ENCODE measurements at places on chromosomes 13 and 19.

GRCh38 chr19:3367628-3368440 lies 1.5 kb downstream of the NFIC start:
- DNase-seq, result no peak

- DNase-seq, result no peak
Measured at GRCh38 chr19:19025861-19026260, 7.5 kb downstream of the SUGP2 start.

DNA sequence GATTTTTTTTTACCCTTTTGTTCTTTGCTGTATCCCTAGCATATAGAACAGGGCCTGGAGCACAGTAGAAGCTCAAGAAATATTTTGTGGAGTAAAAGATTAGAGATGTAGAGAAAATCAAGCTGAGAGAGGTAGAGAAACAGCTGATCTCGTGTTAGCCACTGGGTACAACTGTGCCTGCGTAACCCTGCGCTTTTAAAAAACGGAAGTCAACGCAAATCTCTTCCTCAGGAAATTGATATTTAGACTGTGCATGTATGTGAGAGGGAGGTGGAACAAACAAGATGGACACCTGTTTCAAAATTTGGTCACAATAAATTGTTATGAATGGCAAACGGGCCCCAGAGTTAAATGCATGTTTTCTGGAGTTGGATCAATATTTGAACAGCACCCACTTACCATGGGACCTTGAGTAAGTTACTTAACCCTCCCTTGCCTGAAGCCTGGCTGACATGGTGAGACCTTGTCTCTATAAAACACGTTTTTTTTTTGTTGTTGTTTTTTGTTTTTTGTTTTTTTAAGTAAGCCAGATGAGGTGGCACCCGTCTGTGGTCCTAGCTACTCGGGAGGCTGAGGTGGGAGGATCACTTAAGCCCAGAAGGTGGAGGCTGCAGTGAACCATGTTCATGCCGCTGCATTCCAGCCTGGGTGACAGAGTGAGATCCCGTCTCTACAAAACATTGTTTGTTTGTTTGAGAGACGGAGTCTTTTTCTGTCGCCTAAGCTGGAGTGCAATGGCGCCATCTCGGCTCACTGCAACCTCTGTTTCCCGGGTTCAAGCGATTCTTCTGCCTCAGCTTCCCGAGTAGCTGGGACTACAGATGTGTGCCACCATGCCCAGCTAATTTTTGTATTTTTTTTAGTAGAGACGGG lies 3.3 kb upstream of the EPOR start:
- DNase-seq, result no peak

DNA sequence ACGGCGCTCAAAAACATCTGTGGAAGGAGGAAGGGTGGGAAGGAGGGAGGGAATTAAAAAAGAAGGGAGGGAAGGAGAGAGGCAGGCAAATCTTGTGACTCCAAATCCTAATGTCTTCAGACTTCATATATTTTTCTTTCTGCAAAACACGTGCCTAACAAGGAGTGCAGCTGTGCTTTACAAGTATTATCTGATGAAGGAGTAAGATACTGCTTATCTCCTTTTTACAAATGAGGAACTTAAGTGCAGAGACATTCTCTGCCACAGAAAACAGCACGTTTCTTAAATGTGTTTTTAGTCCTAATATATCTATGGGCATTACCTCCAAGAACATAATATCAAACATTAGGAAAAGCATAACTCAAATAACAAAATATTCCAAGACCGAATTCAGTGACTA lies 6.5 kb downstream of the FLT3 start:
- DNase-seq, result no peak

DNA sequence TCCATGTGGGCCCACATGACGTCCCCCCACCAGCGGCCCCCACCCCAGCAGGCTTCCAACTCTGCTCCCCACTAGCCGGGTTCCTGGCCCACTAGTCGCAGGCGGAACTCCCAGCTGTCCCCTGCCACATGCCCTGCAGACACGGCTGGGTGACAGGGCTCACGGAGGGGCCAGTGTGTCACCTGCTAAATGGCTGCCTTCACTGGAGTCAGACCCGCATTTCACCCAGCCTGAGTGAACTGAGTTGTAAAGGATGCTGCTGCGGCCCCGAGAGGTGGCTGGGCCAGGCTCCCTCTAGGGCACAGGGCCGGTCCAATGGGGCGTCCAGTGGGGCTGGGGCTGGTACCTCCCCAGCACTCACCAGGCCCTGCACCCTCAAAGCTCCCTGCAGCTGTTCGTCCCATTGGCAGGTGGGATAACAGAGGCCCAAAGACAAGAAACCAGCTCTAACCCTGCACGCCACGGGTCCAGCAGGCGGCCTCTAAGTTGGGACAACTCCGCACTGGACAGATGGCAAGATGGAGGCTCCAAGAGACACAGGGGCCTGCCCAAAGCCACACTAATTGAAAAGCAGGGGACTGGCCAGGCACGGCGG lies 3.2 kb downstream of the LMNB2 start:
- no peak for DNase-seq

GRCh38 chr19:48772503-48772953 lies 17.2 kb downstream of the FGF21 start:
- DNase-seq, result no peak

GRCh38 chr13:24668955-24669582 lies 11.1 kb upstream of the ATP12A start:
- DNase-seq, result no peak

- DNase-seq, result no peak
Measured at GRCh38 chr13:32659736-32660135, 73.5 kb downstream of the PDS5B start.

DNA sequence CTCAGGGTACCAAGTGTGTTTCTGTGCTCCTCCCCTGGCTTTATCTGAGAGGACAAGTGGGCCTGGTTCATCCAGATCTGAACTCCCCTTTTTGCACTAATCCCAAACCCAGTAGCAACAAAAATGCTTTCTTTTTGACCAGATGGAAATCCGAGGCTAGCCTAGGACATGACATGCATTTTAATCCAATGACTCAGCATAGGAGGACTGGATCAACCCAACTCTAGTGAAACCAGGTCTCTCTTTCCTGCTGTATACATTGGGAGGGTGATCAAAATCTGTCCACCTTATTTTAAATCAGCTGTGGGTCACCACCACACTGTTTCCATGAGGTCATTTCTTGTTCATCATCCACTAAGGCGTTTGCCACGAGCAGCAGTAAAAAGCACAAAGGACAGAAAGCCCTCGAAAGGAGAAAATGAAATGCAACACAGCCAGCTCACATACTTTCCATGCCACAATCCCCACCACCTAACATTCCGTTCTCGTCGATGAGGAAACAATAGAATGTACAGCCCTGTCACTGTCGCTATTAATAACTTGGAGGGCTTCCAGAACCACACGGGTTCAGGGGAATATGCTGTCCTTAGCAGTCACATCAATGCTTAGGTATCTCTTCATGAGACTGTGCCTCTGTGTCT lies 543.0 kb downstream of the IRS2 start:
- DNase-seq, result no peak

DNA sequence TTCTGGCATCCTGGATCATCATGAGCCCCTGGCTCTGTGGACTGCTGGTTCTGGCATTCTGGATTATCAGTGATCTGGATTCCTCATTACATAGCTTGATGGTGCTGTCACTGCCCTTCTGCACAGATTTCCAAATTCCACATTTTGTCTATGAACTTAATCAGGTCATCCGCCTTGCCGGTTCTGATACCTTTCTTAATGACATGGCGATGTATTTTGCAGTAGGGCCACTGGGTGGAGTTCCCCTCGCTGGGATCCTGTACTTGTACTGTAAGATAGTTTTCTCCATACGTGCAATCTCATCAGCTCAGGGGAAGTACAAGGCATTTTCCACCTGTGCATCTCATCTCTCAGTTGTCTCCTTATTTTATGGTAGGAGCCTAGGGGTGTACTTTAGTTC lies 24.4 kb upstream of the OR7C2 start:
- no peak for DNase-seq

DNA sequence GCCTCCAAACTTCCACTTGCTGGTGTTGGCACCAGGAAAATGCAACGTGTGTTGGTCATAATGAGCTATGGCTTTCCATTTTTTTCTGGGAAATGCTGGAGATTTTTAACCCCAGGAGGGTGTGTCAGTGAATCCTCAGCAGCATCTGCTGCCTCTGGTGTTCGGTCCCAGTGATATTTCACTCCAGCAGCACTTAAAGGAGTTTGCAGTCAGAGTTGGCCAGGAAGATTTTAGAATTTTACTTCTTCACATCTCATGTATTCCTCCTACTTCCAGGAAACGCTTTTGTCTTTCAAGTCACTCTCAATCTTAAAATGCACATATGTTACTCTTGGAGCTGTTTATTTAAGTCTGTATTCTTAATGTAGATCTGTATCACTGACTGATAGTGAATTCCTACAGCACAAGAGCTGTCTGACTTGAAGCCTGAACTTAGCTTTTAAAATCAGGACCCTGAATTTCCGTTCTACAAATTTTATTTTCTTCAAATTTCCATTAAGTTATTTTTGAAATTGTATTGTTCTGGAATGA lies 903.4 kb upstream of the SLC10A2 start:
- no peak for DNase-seq

GRCh38 chr19:7944177-7944761 lies 803 bp upstream of the TIMM44 start:
- DNase-seq, result peak; percentile 82

DNA sequence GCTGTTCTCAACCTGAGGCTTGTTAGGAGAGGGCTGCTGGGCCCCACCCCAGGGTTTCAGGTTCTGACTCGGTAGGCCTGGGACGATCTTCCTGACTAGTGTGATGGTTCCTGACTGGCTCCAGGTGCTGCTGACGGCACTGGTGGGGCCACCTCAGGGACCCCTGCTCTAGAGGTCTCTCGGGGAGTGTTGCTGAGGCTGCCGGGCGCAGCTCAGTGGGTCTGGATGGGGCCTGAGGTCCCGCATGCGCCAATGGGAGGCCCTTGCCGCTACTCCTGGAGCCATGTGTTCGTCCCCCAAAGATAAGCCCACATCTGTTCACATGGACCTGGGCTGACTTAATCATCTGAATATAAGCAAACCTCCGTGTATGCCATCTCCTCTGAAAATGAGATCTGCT lies 133.0 kb downstream of the ATP11A start:
- no peak for DNase-seq

DNA sequence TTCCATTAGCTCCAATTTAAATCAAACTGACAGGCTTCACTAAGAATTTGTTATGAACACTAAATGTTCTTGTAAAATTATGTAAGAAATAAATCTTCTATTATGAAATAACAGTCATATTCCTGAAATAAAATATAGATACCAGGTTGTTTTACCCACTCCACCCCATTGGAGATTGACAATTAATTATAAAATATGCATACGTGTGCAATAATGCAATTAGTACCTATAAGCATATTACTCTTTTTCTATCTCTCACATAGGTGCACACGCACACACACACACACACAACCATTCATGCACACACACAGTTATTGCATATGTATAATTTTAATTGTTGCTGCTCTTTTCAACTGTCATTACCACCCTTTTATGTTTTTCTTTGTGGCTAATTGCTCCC lies 395.7 kb downstream of the SLITRK5 start:
- DNase-seq, result no peak

- DNase-seq, result no peak
Measured at GRCh38 chr13:106205871-106206270, 329.6 kb downstream of the EFNB2 start.

DNA sequence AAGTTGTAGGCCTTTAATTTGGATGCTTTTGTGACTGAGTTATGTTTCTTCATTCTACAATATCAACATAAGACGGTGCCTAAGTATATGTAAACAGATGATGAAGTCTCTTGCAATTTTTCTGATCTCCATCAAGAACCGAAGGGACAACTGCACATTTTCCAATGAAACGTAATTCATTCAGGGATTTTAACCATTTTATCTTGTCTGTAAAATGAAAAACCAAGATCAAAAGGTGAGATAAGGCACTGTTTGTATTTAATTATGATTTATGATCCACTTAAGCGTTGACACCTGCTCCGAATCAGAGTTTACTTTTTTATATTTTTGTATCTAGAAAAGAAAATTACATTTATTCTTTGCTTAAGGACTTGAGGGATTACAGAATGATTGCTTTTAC lies 556.8 kb upstream of the ARGLU1 start:
- DNase-seq, result no peak

DNA sequence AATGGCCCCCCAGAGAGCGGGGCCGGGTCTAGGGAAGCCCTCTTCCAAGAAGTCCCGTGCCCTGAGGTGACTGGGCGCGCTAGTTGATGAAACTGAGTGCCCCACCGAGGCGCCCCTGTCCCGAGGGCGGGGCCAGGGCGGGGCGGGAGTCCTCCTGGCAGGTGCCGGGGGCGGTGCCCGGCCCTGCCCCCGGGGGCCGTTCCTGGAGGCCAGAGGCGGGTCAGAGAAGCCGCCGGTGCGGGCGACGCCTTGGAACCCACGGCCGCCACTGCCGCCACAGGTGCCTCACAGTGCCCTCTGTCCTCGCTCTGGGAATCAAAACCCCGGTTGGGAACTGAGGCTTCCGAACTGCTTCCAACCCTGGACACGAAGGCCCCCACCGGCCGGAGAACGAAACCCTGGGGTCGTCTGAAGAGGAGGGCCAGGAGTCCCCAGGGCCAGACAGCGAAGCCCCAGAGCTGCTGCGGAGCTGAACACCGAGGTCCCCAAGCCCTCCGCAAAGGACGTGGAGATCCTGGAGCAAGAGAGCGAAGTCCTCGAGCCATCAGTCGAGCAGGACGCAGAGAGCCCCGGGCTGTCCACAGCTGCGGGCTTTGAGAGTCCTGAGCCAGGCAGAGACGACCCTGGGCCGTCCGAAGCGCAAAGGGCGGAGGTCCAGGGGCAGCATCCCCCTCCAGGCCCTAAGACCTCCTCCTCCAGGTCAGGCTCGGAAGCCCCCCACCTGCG lies at the start of gene MISP3:
TSS of gene MISP3 (plus strand) at position 252 of the 726 bp plus-strand sequence. CDS start 524 bp downstream, outside the sequence.
- DNase-seq, result peak; percentile 59

GRCh38 chr19:55152017-55152416 lies 3.0 kb upstream of the TNNT1 start:
- no peak for DNase-seq

GRCh38 chr13:72341904-72342303 lies 385.5 kb downstream of the MZT1 start:
- no peak for DNase-seq

- DNase-seq, result no peak
Measured at GRCh38 chr13:21256351-21256761, 79.9 kb downstream of the MRPL57 start.

GRCh38 chr19:8610041-8610935 lies at the start of gene ADAMTS10:
Gene ADAMTS10, minus strand, starts transcription at chr19:8610715. Its CDS starts 5,005 bp downstream, at chr19:8605710.
- peak; percentile 21 for DNase-seq

DNA sequence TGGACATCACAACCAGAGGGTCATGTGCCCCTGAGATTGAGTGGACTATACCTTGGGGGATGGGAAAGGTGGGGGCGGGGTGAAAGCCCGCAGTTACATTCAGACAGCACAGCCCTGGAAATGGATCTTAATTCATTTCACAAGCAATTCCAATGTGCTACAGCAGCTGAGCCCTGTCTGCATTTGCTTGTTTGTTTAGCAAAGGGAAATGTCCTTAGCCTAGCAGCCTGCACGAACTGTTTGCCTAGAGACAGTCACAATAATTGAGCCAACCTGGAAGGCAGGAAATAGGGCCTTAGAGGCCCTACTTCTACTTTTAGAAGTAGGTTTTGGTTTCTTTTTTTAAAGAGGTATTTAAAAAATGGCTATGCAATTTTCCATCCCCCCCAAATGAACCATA lies 177.3 kb upstream of the KL start:
- DNase-seq, result no peak

- DNase-seq, result no peak
Measured at GRCh38 chr19:17762505-17763229, 11.4 kb downstream of the FCHO1 start.

All from activated naive CD4-positive, alpha-beta T cell treated with anti-CD3 and anti-CD28 coated beads, Interleukin-2, amount 50 U/mL, for 72 hours (primary cell).